ENCODE measurements at places on chromosomes 7 and 10.

DNA sequence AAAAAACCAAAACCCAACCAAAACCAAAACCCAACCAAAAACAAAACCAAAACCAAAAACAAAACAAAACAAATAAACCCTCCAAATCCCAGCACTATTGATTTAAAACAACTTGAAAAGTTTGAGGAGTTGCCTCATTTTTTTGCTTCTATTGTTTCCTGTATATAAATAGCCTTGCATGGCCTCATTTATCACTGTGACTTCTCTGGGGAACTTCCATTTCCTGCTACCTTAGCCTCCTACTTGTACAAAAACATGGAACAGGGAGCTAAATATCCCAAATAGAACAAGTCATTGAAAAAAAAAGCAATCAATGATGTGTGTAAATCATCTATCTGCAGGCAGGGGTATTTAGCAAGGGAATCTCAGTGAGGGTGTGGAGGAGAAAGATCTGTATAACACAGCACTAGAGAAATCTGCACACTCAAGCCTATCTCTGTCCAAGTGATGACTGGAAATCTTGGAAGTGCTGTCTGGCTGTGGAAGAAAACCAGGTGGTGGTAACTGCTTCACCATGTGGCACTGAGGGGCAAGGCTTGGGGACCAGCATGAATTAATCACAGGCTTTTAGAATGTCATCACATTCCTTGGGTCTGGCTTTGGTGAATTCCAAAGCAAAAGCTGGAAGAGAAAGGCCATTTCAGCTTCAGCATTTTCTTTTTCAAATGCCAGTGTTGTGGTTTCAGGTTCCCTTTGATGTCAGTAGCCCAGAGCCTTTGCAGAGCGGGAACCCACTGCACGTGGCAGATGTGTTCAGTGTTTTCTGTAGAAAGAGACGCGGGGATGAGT, 349.5 kb upstream of the ZNF32 start:
- DNase-seq, result no peak

GRCh38 chr10:77173615-77174461, 463.8 kb downstream of the KCNMA1 start:
- DNase-seq, result peak; percentile 54

DNA sequence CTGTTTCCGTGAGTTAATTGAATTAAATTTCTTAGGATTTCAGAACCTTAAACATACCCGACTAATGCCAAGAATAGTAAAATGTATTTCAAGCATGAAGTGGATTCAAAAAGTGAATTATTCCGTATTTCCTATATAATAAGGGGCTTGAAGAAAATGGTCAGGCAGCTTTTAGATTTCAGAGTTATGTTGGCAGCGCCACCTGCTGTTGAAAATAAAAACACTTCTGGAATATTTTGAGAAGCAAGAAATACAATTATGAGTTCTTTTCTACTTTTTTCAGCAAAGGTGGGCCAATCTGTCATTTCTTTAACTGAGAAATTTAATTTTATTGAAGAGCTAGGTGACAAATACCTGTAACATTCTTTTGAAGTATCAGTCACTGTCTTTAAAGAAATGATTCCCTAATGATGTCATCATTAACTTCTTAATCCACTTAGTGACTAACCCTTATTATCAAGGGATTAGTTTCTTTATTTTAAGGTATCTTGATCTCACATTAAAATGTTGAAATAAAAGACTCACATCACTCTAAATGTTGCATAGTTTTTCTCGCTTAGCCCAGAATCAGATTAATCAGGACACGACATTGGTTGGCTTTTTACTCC, 36.6 kb upstream of the AGR3 start:
- no peak for DNase-seq

- no peak for DNase-seq
Measured at GRCh38 chr10:14532473-14533251, 201.9 kb upstream of the FRMD4A start.

- no peak for DNase-seq
Measured at GRCh38 chr10:62244785-62245467, 23.7 kb downstream of the RTKN2 start.

- no peak for DNase-seq
Measured at GRCh38 chr7:103717574-103717973, 271.6 kb upstream of the SLC26A5 start.

GRCh38 chr10:122154031-122154544, 117.0 kb upstream of the BTBD16 start:
- no peak for DNase-seq

DNA sequence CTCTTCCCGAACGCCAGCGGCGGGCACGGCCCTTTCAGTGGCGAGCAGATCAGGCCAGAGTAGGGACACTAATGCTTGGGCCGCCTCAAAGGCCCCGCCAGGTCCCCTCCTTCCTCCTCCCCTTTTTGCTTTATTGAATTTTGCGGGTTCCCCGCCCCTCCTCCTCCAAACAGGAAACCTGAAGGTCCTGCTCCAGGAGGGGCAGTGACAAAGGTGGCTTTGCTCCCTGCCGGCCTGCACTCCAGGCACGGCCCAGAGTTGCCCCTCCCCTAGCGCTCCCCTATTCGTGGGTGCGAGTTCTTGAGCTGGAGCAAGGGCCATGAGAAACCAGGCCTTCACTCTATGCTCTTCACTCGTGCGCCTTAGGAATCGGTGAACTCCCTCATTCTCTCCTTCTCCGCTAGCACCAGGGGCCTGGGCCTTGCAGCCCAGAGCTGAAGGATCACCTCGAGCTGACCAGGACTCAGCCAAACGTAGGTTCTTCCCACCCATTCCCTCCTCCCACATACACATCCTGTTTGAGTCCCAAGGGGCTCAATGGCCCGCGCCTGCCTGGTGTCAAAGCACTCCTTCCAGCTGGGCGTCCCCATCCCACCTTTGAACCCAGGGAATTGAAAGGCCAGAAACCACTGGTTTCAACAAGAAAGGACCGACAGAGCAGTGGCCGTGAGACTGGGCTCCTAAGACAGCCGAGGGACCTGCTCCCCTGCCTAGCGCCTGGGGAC, 619 bp upstream of the HOXA6 start:
- DNase-seq, result no peak

- DNase-seq, result no peak
Measured at GRCh38 chr7:46512891-46513413, 591.9 kb upstream of the IGFBP3 start.

GRCh38 chr7:50492770-50493519, 42.8 kb upstream of the FIGNL1 start:
- DNase-seq, result no peak

- no peak for DNase-seq
Measured at GRCh38 chr7:79272066-79272669, 181.3 kb downstream of the MAGI2 start.

GRCh38 chr7:151572136-151572535, 52.4 kb upstream of the RHEB start:
- DNase-seq, result no peak

GRCh38 chr10:54903745-54904144, 102.7 kb upstream of the PCDH15 start:
- DNase-seq, result no peak

DNA sequence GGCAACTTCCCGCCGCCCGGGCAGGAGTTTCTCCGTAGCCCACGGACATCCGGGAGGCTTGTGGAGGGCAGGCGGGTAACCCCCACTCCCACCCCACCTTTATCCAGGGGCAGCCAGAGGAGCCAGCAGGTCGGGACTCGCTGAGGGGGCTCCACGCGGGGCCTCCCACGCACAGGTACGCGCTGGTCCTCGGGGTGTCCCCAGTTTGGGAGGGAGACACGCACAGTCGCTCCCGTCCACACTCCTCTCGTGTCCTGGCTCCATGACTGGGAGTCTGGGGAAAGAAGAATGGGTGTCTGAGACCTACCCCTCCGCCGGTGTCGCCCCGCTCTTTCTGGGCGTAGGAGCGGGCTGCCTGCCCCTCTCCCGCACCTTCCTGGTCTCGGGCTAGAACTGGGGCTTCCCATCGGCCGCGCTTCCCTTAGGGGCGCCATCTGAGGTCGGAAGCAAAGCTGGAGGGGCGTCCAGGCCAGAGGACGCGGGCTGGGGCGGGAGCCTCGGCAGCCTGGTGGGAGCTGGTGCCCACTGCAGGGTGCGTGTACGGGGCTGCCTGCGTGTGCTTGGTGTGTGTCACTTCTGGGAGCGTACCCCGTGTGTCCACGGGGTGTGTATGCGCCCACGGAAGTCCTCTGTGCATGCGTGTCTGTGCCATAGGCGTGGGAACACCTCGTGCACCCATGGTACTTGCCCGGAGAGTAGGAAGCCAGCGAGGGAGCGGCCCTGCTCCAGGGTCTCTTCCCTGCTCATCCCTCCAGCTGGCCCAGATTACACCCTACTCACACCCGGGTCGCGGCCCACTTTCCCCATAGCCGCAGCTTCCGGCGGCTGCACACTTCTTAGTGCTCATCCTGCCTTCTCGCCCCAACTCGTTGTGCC, 73.0 kb upstream of the LEP start:
- DNase-seq, result no peak

GRCh38 chr10:57830877-57831560, 436.7 kb downstream of the IPMK start:
- no peak for DNase-seq

GRCh38 chr10:69464401-69464800, 13.1 kb downstream of the TSPAN15 start:
- DNase-seq, result no peak

DNA sequence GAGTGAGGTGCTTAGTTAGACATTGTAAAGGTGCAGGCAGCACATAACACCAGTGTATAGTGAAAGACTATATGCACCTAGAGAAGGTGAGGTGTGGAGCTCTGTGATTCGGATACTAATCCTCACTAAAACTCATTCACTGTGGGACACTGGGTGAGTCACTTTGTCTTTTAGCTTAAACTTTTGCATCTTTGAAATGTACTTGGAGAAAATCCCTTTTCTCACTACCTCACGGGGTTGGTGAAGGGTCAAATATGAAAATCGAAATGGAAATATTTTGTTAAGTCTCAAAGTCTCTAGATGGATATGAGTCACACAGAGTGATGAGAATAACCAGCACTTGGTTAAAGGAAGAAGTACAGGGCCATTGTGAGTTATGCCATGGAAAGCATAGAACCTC, 38.0 kb downstream of the MDFIC start:
- DNase-seq, result no peak

DNA sequence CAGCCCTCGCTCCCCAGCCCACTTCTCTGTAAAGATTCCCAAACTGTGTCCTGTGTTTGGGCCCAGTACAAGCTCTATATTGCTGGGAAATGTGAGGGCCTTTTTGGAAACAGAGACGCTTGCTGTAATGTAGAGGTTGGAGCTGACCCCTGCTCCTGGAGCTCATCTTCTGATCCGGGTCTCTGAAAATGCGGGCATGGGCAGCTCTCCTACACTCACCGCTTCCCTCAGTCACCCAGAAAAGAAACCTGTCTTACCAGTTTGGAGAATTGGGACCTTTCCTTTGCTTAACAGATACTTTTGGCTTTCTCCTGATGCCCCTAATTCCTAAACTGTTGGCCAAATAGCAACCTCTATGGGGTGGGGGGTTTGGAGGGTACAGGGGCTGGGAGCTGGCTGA, 18.2 kb downstream of the BAG3 start:
- DNase-seq, result no peak

- no peak for DNase-seq
Measured at GRCh38 chr7:157693521-157694375, 356.9 kb downstream of the DNAJB6 start.

DNA sequence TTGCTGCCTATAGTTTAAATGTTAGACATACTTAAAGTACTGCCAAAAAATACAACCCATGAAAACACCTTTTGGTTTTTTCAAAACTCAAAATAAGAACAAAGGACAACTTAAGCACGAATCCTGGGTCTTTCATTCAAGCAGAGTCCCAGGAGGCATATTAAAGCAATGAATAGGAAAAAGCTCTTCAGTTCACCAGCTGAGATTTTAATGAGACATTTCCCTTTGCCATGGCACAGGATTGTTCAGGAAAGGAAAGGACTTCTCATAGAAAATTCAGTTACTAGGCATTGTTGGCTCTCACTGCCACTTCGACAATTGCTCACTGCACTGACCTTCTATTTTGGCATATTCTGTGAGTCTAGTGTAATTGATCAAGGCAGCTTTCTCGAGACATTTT, 133.5 kb upstream of the FEZF1 start:
- no peak for DNase-seq

GRCh38 chr7:155797262-155798250, 14.7 kb downstream of the SHH start:
- no peak for DNase-seq

DNA sequence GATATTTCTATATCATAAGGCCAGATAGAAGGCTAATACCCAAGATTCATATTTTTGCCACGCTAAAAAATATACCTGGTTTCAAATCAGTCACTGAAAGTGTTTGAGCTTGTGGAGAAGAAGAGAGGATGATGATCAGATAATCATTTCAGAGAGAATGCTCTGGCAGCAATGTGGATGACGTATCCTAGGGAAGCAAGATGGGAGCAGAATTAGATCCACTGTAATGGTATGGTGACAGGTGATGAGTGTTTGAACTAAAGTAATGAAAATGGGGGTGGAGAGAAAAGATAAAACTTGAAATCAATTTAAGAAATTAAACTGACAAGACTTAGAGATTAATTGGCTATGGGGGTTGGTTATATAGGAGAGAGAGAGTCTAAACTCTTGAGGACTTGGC, 42.7 kb upstream of the TMEM196 start:
- DNase-seq, result no peak
